Urinary bladder (tissue), 4 donors: ENCODE measurements at places on chromosomes 12 and 14. TPM values are rescaled to one million over a fixed set of nuclear protein-coding genes. Genes with fewer than 3 reads are reported as not detected.

DNA sequence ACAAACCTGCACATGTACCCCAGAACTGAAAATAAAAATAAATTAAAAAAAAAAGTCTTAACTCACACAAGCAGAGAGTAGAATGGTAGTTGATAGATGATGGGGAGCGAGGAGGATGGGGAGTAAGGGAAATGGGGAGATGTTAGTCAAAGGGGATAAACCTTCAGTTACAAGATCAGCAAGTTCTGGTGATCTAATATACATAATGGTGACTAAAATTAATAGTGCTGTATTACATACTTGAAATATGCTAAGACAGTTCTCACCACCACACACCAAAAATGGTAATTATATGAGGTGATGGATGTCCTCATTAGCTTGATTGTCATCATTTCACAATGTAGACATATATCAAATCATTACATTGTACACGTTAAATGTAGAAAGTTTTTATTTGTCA, 3.2 kb upstream of the C12orf42 start:
- no peak for DNase-seq

GRCh38 chr14:96320605-96321004, 42.5 kb downstream of the ATG2B start:
- no peak for DNase-seq

DNA sequence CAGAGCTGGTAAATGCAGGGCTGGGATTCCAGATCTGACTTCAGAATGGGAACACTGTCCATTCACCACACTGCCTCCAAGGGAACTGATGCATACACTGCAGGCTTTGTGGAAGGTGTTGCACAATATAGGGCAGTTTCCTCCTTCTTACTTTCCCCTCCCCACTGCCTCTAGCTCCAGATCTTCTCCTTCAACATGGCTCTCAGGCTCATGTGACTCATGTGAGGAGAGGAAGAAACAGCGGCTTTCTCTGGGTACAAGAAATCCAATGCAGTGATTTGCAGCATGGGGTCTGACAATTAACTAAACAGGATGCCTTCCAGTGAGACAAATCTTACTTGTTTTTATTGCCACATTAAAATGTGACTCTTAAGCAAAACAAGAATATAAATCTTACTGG, 447.6 kb upstream of the CCDC196 start:
- no peak for DNase-seq

DNA sequence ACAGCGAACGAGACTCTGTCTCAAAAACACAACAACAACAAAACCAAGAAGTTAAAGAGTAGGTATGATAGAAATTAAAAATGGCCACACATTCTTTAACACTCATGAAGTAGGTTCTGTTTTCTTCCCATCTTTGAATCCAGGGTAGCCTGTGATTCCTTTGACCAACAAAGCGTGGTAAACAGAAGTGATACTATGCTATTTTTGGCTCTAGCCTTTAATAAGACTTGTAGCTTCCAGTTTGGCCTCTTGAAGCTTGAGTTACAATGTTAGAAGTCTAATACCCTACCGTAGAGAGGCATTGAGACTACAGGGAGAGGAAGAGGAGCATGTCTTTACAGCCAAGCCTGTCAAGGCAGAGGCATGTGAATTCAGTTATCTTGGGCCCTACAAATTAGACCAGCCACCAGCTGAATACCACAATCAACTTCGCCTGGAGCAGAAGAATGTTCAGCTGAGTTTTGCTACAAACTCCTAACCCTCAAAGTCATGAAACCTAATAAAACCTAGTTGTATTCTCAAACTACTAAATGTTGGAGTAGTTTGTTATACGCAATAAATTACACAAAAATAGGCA, 4.9 kb upstream of the NEMF start:
- DNase-seq: no peak

DNA sequence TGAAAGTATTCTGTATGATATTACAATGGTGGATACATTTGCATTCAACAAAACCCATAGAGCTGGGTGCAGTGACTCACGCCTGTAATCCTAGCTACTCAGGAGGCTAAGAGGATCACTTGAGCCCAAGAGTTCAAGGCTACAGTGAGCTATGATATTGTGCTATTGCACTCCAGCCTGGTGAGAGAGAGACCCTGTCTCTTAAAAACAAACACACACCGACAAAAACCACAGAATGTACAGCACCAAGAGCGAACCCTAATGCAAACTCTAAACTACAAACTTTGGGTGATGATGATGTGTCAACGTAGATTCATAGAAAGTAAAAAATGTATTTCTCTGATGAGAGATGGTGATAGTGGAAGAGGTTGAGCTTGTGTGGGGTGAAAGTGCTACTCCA, 8.6 kb downstream of the CAPRIN2 start:
- no peak for DNase-seq

The KRT71 gene
- not detected for total RNA-seq

The PRB2 gene
- not detected for total RNA-seq
